ENCODE measurements at places on chromosomes 7 and 10.

GRCh38 chr7:126443951-126444350 is 808.8 kb downstream of the GRM8 start:
- DNase-seq, result no peak

GRCh38 chr7:27344471-27344870 is 101.9 kb downstream of the EVX1 start:
- DNase-seq, result no peak

GRCh38 chr10:32988604-32989003 is 30.6 kb upstream of the ITGB1 start:
- no peak for DNase-seq

DNA sequence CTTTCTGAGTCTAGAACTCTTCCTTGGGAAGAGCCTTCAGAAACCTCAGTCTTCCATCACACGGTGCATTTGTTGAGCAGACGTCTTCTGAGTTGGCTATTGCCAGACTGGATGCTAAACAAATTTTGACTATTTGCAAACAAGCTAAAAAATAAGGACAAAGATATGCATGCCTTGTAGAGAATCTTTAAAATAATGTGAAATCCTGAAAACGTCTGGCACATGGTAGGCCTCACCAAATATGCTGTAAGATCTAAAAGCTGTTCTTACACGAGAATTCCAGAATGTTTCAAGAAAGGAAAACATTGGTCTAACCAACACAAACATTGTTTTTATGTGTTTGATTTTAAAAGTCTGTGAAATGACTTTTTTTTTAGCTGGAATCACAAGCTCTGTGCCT is 11.3 kb downstream of the ZNF467 start:
- no peak for DNase-seq

DNA sequence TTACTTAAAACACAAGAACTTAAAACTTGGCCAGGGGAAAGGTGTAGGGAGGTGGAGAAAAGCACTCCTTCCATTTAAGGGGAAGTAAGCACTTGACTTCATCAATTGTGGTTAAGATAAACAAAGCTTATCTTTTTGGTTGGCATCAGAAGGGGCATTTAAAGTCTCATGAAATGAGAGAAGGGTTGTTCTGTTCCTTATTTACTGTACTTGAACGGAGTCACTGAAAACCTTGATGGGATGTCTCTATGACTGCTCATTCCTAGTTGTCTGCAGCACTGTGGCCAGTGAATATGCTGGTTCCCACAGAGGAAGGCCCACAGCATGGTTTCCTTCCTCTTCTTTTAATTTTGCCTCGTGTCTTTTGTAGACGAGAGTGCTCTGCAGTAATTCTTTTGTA is 229.3 kb downstream of the AUTS2 start:
- DNase-seq, result no peak

DNA sequence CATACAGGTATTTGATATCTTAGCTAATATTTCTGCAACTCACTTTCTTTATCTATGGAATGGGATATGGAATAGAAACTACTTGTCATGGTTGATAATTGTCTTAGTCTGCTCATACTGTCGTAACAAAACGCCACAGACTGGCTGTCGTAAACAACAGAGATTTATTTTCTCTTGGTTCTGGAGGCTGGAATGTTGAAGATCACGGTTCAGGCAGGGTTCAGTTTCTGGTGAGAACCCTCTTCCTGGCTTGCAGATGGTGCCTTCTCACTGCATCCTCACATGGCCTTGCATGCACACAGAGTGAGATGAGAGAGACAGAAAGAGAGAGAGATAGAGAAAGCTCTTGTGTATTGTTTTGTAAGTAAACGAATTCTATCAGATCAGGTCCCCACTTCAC is 332.7 kb upstream of the MAGI2 start:
- DNase-seq, result no peak

- peak; percentile 29 for DNase-seq
These were observed at the start of gene PRRT4 for GRCh38 chr7:128361411-128362379. Gene PRRT4 (minus strand): TSS chr7:128361690.

DNA sequence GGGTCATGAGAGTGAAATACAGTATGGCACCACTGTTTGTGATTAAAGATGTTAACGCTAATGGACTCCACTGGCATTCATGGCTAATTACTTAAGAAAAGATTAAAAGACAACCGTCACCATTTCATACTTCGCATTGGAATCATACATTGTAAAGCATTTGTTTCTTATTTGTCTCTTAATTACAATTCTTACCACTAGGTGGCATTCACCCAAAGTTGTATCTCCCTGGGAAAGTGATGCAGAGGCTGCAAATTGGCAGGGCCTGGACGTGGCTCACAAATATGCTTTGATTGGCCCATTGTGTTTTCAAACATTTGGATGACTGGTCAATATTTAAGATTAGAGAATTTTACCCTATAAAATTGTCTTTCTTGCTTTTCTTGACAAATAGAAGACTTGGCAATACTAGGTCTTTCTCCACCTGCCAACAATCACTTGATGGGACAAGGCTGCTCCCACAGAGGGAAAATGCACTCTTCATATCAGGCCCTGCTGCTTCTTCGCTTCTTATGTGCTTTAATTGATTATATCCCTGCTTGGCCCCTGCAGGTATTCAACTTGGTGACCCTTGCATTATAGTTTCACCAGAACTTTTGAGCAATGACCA is 72.1 kb upstream of the STARD3NL start:
- DNase-seq, result peak; percentile 61

DNA sequence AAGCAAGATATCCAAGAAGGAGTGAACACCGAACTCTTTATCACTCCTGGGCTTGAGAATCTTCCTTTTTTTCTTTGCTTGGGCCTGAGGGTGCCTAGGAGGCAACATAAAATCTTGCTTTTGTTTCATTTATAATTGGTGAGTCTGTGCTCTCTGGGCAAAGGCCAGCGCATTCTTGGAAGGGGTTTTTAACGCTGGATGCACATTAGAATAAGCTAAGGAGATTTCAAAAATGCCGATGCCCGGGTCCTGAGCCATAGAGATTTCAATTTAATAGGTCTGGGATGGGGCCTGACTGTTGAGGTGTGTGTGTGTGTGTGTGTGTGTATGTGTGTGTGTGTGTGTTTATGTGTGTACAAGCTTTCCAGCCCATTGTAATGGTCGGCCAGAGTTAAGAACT is 62.0 kb upstream of the SORCS3 start:
- DNase-seq, result no peak

DNA sequence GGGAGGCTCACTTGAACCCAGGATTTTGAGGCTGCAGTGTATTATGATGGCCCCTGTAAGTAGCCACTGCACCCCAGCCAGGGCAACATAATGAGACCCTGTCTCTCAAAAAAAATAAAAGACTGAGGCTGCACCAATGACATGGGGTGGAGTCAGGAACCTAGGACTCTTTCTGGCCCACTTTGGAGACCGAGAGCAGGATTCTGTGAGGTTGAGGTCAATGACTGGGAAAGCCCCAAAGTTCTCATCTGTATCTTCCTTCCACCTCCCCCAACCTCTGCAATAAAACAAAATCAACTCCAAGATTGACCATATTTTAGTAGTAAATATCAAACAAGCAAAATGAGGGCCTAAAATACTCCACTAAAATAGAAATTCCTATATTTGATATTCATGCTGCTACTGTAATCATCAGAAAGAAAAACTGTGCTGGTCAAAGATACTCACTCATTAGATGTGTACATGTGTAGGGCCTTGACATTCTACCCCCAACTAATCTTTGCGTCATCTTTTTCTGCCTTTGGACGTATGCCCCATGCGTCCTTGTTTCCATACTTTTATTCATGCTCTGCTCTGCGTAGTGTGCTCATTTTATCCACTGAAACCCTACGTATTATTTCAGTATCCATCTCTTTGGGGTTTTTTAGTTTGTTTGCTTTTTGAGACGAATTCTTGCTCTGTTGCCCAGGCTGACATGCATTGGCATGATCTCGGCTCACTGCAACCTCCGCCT is 23.8 kb downstream of the WBP1L start:
- DNase-seq, result no peak

DNA sequence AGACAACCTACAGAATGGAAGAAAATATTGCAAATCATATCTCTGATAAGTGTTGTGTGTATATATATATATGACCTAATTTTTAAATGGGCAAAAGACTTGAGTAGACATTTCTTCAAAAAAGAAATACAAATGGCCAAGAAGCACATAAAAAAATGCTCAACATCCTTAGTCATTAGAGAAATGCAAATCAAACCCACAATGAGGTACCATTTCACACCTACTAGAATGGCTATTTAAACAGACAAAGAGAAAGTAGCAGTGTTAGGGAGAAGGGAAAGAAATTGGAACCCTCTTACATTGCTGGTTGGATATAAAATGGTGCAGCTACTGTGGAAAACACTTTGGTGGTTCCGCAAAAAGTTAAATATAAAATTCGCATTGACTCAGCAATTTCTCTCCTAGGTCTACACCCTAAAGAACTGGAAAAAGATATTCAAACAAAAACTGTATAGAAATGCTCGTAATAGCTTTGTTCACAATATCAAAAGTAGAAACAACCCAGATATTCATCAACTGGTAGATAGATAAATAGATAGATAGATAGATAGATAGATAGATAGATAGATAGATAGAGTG is 16.3 kb downstream of the ACSL5 start:
- no peak for DNase-seq

DNA sequence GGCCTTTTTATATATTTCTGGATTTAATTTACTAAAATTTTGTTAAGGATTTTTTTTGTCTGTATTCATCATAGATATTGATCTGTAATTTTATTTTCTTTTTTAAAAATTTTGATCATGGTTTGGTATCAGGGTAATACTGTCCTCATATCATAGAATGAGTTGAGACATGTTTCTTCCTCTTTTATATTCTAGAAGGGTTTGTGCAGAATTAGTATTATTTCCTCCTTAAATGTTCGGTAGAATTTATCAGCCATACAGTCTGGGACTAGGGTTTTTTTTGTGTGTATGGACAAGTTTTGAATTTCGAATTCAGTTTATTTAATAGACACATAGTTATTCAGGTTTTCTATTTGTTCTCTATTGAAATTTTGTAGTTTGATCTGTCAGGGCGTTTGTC is 54.0 kb downstream of the SHOC2 start:
- no peak for DNase-seq

- no peak for DNase-seq
These were observed 471 bp downstream of the PFKP start for GRCh38 chr10:3067859-3068179.

DNA sequence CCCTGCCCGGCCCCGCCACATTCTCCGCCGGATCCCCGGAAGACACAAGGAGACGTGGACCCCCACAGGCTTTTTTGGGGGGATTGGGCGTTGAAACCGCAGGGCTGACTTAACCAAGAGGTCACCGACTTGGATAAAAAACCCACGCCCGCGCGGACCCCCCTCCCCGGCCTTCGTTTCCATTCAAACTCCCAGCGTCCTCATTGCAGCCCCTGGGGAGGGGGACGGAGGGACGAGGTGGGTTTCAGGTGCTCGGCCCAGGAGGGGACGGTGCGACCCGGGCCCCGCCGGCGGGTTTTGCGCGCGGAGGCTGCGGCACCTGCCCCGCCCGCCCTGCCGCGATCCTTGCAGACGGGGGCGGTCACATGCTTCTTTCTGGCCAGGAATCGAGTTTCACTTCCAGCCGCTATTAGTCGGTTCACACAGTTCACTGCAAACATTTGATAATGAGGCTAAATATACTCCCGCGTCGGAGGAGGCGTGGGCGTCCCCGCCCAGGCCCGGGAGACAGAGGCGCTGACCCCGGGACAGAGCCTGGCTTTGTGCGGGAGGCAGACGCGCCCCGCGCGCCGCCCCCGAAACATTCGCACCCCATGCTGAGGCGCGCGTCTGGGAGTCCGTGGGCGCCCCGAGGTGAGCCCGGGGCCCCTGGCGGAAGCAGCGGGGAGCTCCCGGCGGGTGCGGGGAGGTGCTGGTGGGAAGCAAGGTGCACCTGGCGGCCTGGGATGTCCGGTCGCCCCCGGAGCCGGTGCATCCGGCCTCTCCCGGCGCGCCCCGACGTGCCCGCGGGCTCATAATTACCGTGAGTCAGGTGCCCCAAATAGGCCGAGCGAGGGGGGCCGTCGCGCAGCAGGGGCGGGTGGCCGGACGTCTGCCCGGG is 2.7 kb upstream of the PDGFA start:
- peak; percentile 67 for DNase-seq

DNA sequence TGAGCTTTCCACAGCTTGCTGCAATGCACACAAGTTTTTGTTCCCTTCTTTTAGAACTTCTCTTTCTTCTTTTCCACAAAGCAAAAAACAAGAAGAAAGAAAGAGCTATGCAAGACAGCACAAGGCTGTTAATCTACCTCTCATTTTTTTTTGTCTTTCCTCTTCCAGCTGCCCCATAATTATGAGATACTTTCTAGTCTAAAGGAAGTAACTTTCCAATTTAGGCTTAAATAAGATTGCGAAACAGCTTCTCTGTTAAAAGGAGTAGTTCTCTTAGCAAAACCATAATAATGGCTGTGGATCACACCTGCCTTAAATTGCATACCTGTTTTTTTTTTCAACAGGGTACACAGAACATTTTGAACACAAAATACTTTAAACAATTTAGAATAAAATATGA is 56.0 kb downstream of the NDUFB2 start:
- no peak for DNase-seq

- no peak for DNase-seq
These were observed 55.1 kb downstream of the VOPP1 start for GRCh38 chr7:55517191-55517633.

GRCh38 chr7:148708026-148708885 is 9.6 kb downstream of the CUL1 start:
- DNase-seq, result peak; percentile 23

DNA sequence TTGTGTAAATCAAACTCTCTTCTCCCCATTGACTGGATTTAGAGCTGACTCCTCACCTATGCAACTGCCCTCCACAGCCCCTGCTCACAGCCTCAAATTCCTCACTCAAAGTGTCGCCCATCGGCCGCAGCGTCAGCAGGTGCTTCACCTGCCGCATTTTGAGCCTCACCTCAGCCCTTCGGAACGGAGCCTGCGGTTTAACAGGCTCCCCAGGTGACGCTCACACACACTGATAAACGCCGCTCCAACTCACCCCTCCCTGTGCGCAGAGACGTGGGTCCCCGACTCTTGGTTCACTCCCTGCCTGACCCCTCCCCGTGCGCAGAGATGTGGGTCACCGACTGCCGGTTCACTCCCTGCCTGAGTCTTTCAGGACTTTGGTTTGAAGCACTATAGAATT is 57.1 kb downstream of the CARD11 start:
- no peak for DNase-seq

Data from Ammon's horn (tissue), 1 donor.